ENCODE measurements at places on chromosomes 13 and 19.

DNA sequence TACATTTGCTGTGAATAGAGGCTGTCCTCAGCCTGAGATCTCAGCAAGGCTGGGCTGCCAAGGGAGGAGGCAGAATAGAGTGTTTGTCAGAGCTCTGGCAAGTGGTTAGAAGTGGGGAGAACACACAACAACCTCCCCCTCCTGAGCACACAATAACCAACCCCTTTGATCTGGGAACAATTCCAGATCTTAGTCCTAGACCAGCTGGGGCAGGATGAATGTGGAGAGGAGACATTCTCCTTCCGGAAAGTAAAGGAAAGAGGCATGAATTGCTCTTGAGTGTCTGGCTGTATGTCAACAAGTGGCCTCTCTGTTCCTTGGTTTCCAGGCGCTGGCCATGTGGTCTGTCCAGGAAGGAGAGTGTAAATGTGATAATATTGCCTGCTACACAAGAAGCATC, 114.9 kb upstream of the TMTC4 start:
- DNase-seq: peak; percentile 55

DNA sequence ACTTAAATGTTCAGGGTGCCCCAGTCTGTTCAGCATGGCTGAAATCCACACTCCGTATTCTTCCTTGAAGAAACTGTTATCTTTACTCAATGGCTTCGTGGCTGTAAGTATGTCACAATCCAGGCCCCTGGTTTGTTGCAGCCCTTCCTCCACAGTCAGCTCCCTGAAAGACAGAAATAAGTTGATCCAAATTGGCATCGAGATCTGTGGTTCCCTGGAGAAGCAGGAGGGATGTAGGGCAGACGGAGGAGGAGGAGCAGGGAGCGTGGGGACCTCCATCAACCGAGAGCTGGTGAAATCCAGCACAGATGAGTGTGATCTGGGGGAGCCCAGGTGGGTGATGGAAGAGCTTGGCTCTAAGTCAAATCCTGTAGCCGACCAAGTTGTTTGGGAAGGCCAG, 304 bp downstream of the TSPAN16 start:
- no peak for DNase-seq

DNA sequence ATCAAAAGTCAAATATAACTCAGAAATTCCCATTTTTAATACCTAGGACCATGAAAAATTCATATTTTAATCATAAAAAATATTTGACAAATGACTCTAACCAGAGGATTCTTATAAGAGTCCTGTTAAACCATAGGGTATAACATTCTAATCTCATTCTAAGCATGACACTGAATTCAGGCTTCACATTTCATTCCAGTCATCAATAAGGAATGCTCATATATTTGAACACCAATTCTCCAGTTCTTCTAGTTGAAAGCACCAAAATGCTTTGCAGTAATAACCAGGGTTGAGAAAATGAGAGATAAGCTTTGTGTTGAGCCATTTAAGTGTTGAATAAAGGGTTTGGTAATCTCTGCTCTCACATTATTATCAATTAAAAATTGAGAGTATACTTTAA, 147.5 kb downstream of the VWA8 start:
- no peak for DNase-seq

DNA sequence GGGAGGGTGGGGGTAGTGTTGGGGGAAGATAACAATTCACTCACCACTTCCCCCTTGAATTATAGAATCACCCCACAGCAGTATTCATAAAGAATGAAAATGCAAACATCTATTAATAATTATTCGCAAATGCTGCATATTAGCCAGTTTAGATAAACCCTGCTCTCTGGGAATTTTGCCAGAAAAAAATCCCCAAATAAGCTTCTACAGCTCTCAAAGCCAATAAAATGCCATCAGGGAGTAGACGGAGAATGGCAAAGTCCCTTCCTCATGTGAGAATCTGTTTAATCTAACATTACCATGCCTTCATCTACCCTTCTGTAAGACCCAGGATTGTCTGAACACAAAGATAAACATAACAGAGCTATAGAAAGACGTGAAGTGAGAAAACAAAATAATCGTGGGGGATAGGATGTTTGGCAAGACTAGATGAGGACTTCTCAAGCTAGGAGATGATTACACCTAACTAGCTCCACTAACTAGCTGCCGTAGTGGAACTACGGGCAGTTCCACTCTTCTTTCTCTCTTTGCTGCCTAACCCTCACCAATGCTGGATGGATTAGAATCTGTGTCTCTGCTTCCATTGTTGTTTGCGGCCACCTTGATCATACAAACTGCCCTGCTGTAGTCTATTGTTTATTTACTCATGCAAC, 32.4 kb upstream of the CACNA1A start:
- no peak for DNase-seq

DNA sequence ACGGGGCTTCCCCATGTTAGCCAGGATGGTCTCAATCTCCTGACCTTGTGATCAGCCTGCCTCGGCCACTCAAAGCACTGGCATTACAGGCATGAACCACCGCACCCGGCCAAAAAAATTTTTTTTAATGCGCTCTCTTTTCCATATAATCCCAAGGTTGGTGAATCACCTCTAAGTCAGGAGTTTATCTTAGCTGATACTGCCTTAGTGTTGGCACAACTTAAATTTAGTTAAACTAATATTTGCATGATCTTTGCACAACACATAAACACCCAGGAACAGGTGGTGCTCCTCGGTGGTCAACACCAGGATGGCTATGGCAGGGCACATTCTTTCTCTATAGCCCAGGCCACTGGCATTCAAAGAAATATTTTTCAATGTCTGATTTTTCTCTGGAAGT, 24.1 kb upstream of the PSG7 start:
- no peak for DNase-seq

GRCh38 chr13:111410232-111411021, 90.0 kb downstream of the TEX29 start:
- DNase-seq: no peak

- no peak for DNase-seq
These were observed 5.7 kb downstream of the WDR62 start for GRCh38 chr19:36060430-36060829.

GRCh38 chr19:827710-828321, at the start of gene AZU1:
AZU1 (plus strand) TSS chr19:827837; CDS start chr19:827847, 10 bp downstream.
- DNase-seq: no peak

- no peak for DNase-seq
These were observed 502.8 kb downstream of the GPC6 start for GRCh38 chr13:93729383-93729782.

GRCh38 chr19:6086068-6086788, 24.1 kb downstream of the RFX2 start:
- no peak for DNase-seq

GRCh38 chr13:111876506-111876905, 190.4 kb upstream of the SOX1 start:
- DNase-seq: no peak

- no peak for DNase-seq
These were observed 559.6 kb upstream of the SPRY2 start for GRCh38 chr13:80900561-80900960.

GRCh38 chr19:19409631-19410030, 4.2 kb downstream of the GATAD2A start:
- no peak for DNase-seq

- no peak for DNase-seq
These were observed 39.1 kb upstream of the SLC15A1 start for GRCh38 chr13:98791611-98792010.

DNA sequence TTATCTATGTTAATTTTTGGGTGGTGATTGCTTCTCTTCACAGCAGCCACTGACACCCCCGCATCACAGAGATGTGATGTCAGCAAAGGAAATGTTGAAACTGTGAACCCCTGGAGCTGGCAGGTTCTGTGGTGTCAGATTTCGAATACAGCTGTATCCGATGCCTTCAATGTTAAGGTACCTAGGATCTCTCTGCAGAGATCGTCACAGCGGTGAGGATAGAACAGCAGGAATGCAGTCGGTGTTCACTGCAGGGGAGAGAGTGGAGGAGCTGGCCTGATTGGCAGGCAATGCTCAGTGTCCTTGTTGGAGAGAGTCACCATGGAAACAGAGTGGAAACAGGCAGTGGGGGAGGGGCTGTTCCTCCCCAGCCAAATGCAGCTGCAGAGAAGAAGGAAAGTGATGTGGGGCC, 79.5 kb upstream of the ZNF835 start:
- DNase-seq: no peak

DNA sequence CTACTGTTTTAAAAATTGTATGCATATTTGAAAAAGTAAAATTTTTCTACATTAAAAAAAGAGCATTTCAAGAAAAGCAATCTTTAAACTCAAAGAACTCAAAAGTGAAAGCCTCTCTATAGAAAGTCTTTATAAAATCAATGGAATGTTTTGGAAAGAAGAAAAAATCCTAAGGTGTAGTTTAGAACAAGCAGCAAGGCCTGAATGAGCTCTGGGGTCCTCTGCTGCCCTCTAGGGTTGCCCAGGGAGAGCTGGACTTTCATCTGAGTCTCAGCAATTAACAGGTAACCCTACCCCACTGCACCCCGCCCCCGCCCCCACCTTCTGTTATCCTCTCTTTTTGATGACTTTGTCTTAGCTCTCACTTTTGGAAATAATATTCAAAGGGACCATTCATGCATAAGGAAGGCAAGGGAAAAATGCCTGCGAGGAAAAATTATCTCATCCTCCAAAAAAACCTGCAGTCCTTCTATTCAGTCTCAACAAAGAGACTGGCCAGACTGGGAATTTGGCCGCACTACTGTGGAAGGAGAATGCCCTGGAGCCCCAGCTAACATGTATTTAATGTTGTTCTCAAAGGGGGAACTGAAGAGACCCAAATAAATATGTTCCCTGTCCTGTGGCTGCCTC, 24.1 kb downstream of the SLC25A30 start:
- no peak for DNase-seq

- DNase-seq: no peak
These were observed 36.2 kb downstream of the PCDH9 start for GRCh38 chr13:67193979-67194378.

GRCh38 chr13:39556866-39557265, 46.1 kb downstream of the LHFPL6 start:
- DNase-seq: no peak

DNA sequence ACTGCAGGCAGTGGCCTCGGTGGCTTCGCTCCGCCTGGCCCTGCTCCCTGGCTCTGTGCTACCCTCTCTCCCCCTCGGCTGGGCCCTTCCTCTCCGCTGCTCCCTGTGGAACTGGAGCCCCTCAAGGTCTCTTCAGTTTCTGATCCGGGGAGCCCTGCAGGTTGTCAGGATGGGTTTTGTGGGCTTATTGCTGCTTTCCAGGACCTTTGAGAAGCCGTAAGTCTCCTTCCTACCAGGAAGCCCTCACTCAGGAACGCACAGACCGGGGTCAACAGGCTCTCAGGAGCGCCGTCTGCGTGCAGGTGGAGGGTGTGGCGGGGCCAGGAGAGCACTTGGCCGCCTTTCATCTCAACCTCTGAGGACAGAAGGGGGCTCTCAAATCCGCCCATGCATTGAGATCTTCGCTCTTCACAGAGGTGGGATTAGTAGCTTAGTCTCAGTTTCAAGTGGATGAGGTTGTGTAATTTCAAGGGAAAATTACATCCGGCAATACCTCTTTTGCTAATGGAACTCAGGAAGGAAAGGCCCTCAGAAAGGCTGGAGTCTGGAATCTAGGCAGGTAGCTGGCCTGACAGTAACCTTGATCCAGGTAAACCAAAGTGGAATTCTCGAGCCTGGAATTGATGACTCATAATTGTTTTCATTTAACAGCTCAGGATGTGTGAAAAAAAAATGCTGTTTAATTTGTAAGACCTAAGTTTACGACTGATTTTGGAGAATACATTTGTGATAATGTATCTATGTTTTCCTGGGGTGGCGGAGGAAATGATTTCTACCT, 102.0 kb downstream of the ATP11A start:
- peak; percentile 89 for DNase-seq

DNA sequence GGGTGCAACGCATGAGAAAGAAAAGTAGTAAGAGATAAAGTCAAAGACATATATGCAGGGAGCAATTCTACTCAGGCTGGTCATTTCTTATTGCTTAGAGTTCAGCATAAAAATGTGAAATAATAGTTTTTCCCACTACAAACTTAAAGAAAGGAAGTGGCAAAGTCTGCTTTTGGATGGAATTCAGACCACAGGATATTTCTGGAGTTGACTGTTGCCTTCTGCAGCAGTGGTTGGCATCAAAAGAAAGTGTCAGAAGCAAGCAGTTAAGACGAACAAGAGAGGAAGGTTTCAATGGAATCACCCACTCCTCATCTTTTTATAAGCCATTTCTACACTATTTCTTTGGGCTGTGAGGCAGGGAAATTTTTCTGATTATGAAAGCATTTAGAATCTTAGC, 36.2 kb upstream of the TRPC4 start:
- no peak for DNase-seq

- no peak for DNase-seq
These were observed 8.4 kb downstream of the PPP6R1 start for GRCh38 chr19:55250262-55251036.

DNA sequence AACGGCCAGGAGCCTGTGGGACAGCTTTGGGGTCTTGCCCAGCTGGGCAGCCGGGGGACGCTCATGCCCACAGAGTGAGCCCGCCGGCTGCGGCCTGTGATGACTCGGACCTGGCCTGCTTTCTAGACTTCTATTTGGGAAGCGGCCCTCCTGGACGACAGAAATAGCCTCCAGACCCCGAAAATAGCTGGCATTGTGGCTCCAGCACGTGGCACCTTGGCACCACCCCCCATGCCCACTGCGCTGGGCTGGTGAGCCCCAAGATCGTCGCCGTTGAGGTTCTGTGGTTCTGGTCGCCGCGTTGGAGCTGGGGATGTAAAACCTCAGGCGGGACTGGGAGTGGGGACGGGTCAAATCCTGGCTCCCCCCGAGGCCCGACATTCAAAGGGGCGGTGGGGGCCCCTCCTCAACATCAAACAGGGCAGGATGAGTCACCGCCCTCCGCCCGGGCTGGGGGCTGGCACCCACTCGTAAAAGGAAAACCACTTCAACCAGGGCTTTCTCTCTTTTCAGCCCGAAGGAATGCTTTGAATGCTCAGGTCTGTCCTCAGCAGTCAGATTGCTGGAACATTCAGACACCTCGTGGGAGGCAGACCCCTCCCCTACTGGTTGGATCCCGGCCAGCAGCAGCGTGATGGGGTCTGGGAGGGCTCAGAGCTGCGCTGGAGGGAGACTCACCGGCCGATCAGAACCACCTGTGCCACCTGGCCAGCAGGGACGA, 42.1 kb downstream of the GADD45B start:
- no peak for DNase-seq

DNA sequence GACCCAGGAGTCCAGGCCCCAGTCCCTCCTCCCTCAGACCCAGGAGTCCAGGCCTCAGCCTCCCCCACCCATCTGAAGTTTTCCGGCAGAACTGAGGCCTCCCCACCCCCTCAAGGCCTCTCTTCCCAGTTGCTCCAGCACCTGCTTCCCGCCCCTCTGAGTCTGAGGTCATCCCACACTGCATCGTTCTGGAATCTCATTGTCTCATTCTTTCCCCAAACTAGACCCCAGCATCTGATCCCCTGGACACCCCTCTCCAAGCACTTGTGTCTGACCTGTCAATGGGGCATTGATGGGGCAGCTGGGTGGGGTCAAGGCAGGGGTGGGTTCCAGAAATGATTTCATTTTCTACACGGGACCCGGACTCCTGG, 793 bp upstream of the SBK2 start:
- DNase-seq: no peak

DNA sequence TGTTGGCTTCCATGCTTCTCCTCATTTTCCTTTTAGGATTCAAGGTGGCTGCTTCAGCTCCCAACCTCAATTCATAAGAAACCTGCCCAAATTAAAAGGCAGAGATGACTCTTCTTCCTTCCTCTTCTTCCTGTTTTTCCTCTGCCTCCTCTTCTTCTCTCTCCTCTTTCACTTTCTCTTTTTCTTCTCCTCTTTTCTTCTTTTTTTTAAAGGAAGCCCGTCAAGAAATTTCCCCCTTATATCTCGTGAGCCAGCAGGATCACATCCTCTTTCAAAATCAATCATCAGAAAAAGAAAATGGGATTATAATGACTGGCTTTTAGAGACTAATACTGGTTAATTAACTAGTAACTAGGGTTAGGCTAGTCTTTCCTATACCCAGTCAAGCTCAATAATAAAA, 220.3 kb downstream of the NBEA start:
- no peak for DNase-seq
